Kidney (tissue), 22 donors: ENCODE measurements at places on chromosomes 7 and 10.

- H3K4me3 ChIP-seq = no peak overlapping the region
- no peaks in the 10 kb centered on the region for H3K27me3 ChIP-seq
- H3K4me1 ChIP-seq = no peaks in the 10 kb centered on the region
- H3K27ac ChIP-seq = no peak overlapping the region
- peaks cover 21% of the 10 kb centered on the region for H3K36me3 ChIP-seq
Observed at GRCh38 chr7:140036224-140036962, 26.4 kb downstream of the PARP12 start.

DNA sequence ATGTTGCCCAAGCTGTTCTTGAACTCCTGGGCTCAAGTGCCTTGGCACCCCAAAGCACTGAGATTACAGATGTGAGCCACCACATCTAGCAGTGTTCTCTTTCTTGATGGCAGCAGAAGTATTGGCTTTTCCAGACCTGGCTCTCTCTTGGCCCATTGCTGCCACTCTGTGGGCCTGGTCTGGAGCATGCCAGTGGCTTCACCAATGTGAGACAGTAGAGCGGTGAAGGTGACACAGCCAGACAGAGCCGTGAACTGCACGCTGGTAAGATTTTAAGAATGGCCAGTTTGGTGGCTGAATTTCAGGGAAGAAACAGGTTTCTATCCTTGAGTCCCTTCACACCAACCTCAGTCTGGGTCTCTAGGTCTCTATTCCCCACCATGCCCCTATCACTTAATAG lies 552.7 kb upstream of the NRP1 start:
- H3K27me3 ChIP-seq = no peaks in the 10 kb centered on the region
- no peak for DNase-seq
- no peaks in the 10 kb centered on the region for H3K36me3 ChIP-seq
- no peak overlapping the region for H3K27ac ChIP-seq
- no peak overlapping the region for H3K4me3 ChIP-seq

- H3K27ac ChIP-seq = no peak overlapping the region
- DNase-seq = no peak
- H3K36me3 ChIP-seq = no peaks in the 10 kb centered on the region
- no peaks in the 10 kb centered on the region for H3K27me3 ChIP-seq
- H3K4me3 ChIP-seq = no peak overlapping the region
- H3K4me1 ChIP-seq = no peaks in the 10 kb centered on the region
Observed at GRCh38 chr7:30709549-30709948, 27.3 kb upstream of the CRHR2 start.

GRCh38 chr7:127409629-127410028 lies 17.1 kb upstream of the ZNF800 start:
- no peaks in the 10 kb centered on the region for H3K27me3 ChIP-seq
- no peak for DNase-seq
- H3K4me1 ChIP-seq = no peaks in the 10 kb centered on the region

- no peak for DNase-seq
- no peak overlapping the region for H3K4me3 ChIP-seq
- H3K27me3 ChIP-seq = no peaks in the 10 kb centered on the region
- no peaks in the 10 kb centered on the region for H3K4me1 ChIP-seq
Observed at GRCh38 chr7:39709029-39709428, 85.7 kb downstream of the RALA start.

DNA sequence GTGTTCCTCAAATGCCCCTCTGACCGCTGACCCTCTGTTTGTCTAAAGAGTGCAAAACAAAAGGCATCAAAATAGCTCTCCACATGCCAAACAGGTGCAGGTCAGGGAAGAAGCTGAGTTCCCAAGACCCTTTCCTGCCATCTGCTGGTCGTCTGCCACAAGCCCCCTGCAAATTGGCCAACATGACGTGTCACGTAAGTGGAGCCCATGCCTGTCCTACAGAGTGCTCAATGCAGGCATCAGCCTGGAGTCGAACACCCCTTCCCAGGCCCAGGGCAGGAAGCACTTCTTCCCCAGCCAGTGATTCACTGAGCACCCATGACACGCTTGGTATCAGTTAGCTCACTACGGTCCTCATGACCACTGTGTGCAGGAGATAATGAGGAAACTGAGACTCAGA lies 14.1 kb downstream of the TMEM72 start:
- H3K36me3 ChIP-seq = peaks cover 3% of the 10 kb centered on the region
- no peaks in the 10 kb centered on the region for H3K27me3 ChIP-seq
- H3K4me1 ChIP-seq = peaks cover 17% of the 10 kb centered on the region
- peak; percentile 91 for DNase-seq
